NK-92 treated with Interleukin-12 subunit alpha and Interleukin-12 subunit beta, amount 100 ng/mL, for 24 hours (cell line): ENCODE measurements at places on chromosomes 5 and 9.

DNA sequence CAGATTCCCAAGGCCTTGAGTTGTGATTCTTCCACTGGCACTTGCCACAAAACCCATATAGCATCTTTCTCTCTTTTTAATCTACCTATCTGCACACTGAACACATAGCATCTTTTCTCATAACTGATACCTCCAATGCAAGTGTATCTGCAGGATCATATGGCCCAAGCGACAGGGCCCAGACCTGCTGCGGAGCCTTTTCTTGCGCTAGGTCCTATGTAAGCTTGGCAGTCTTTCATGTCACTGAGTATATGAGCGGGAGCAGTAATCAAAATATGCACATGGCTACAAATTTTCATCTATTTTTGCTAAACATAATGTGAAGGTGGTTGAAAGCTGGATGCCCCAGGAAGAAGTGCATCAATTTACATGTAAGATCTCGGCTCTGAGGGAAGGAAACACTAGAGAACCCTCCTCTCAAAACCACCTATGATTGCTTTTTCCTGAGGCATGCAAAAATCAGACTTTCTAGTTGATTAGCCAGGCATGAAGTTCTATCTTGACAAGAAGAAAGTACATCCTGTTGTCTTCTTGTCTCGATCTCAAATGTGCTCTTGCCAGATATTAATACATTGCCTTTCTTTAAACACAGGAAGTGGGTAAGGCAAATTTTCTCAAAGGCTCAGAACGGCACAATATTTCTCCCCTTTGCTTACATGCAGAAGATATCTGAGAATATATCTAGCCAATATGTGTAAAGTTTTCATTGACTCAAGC, 26.9 kb upstream of the CEMIP2 start:
- DNase-seq: no peak

DNA sequence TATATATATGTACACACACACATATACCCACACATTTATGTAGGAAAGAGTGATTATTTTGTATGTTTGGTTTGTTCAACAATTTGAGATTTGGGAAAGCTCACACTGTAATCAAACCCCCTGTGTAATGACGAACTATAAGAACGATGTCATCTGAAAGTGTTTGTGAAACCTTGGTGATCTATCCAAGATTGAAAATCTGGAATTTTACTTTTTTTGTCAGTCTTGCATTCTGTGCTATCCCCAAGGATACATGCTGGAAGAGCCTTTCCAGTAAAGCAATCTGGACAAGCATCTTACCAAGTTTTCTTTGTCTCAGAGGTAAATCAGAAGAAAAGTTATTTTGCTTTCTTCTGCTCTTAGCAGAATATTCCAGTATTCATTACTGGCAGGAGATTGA, 23.3 kb downstream of the SGCD start:
- no peak for DNase-seq

GRCh38 chr9:129306318-129306973, 128.4 kb upstream of the IER5L start:
- DNase-seq: no peak

DNA sequence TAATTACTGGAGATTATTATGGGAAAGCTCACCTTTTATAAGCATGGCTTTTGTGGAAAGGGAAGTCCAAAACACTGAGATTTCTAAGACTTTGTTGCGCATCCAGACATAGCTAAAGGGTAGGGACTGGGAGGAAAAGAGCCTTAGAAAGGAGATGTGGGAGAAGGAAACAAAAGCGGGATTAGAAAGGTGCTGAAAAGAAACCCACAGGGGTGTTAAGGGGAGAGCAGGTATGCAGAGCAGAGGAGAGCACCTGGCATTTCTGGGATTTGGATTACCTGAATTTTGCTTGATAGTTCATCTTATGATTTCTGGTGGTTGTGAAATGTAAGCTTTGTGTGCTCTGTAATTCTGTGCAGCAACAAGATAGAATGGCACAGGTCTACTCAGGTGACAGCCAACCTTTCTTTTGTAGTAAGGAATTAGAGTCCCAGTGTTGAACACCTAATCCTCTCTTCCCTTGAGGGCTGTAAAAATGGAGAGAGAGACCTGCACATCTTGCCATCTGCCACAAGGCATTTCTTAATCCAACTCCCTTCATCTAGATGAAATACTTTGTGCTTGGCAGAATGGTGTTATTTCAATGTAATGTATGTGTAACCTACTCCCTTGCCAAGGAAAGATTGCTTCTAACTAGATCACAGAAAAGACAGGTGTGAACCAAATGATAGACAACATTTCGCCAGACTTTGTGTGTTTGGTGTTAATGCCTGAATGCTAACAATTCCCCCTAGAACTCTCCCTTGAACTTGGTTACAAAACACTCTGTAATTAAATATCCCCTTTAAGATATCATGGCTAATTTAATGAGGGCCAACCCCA, 47.4 kb downstream of the ATPSCKMT start:
- no peak for DNase-seq

- no peak for DNase-seq
Observed at GRCh38 chr9:95533996-95534680, 17.4 kb upstream of the PTCH1 start.
